ENCODE measurements at places on chromosomes 5 and 9. TPM values are rescaled to one million over a fixed set of nuclear protein-coding genes. Genes with fewer than 3 reads are reported as not detected.

PCDHGA3 gene
- total RNA-seq: 0.51 TPM

NFIL3 gene
- 43.2 TPM for total RNA-seq

BAAT gene
- total RNA-seq: 0.24 TPM

PCDHGC4 gene
- total RNA-seq: 0.72 TPM

PAPPA gene
- 219 TPM for total RNA-seq

F2R gene
- 128 TPM for total RNA-seq

DNA sequence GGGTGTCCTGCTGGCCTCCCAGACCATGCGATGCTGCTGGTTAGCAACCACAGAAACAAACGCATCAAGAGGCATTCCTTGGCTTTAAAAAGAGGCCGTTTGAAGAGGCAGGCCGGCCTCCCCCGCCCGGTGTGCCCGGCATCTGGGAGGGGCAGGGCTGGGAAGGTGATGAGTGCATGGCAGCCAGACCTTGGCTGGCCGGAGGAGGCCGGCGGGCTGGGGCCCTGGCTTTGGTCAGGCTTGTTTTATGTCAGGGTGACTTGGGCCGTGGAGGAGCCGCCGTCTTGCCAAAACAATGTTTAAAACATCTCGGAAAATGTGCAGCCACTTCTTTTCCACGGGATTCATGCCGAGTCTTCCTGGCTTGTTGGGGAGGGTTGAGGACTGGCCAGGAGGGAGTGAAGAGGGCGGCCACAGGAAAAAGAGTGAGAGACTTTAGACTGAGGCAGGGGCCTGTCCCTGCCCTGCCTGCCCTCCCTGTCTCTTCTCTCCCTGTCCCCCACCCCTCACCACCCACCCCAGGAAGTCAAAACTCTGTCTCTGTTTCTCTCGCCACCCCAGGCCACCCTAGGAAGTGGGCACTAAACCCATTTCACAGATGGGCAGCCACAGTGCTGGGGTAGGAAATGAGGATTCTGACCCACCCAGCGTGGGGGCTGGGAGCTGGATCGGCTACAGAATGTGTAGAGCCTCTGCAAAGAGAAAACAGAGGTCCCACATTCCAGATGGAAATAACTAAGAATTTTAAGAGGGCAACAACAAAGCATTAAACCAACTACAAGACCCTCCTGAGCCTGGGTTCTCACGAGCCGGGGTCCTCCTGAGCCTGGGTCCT lies 143.0 kb downstream of the RXRA start:
- DNase-seq: no peak

DNA sequence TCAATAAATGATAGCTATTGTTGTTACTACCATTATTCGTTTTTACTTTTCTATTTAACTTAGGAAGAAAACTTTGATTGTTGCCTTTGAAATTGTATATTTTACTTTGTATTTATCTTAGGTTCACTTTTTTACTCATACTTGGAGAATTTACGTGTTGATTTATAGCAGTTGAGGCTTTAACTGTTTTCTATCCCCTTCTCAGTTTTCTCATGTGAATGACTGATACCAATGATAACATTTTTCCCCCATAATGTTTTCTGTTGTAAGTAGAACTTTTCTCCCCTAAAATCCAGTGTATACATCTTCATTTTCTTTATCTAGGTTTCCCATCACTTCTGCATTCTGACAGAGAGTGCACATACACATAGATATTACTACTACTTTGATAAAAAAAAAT lies 54.4 kb downstream of the FSD1L start:
- no peak for DNase-seq

- DNase-seq: no peak
Observed at GRCh38 chr5:125059255-125060002, 313.0 kb upstream of the ZNF608 start.

- no peak for DNase-seq
Observed at GRCh38 chr5:11607944-11608483, 296.2 kb downstream of the CTNND2 start.

DNA sequence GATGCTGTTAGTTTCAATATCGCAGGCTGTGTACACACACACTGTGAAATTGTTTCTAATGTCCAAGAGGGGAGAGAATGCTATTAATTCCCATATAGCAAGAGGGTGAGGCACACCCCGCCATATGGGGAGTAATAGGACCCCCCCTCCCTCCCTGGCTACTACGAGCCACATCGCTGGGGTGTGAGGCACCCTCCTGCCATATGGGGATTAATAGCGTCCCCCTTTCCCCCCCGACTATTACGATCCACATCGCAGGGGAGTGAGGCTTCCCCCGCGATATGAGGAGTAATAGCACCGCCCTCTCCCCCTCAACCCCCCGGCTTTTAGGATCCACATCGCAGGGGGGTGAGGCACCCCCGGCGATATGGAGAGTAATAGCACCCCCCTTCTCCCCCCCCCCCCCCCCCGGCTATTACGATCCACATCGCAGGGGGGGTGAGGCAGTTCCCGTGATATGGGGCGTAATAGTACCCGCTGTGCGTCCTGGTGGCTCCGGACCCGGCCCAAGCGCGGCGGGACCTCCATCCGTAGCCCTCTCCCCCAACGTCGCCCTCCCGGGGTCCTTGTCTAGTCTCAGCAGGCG lies 494 bp upstream of the STK32A start:
- no peak for DNase-seq

Measured in chondrocyte (in vitro differentiated cells).